ENCODE measurements at places on chromosomes 5 and 9.

- DNase-seq = no peak
Observed at GRCh38 chr5:134846641-134846960, 833 bp downstream of the C5orf24 start.

- DNase-seq = no peak
Observed at GRCh38 chr5:50672663-50673062, 6.2 kb downstream of the PARP8 start.

- DNase-seq = no peak
Observed at GRCh38 chr9:78103971-78104433, 72.4 kb upstream of the GNAQ start.

GRCh38 chr9:26026423-26027100, 348.3 kb upstream of the TUSC1 start:
- DNase-seq = no peak

- DNase-seq = no peak
Observed at GRCh38 chr5:173420108-173420507, 91.9 kb upstream of the STC2 start.

- DNase-seq = no peak
Observed at GRCh38 chr5:93777620-93778019, 36.2 kb upstream of the POU5F2 start.

All from fibroblast of skin of scalp (primary cell).